ENCODE measurements at places on chromosomes 6 and 20.

GRCh38 chr6:39341937-39342336, 19.4 kb upstream of the KCNK16 start:
- DNase-seq: no peak

DNA sequence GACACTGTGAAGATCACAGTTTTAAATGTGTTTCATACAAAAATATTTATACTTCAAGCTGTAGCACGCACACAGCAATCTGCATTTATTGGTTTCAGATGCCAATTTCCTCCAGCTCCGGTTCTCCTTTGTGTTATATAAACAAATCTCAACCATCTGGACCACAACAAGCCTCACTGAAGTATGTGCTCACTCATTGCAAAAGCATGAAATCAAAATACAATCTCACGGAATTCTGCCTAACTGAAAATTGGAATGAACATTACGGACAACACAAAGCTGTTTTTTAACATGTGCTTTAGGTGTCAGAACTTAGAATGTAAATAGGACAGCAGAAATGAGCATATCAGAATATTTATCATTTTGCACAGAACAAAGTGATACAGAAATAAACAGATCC, 38.0 kb downstream of the RCAN2 start:
- no peak for DNase-seq

DNA sequence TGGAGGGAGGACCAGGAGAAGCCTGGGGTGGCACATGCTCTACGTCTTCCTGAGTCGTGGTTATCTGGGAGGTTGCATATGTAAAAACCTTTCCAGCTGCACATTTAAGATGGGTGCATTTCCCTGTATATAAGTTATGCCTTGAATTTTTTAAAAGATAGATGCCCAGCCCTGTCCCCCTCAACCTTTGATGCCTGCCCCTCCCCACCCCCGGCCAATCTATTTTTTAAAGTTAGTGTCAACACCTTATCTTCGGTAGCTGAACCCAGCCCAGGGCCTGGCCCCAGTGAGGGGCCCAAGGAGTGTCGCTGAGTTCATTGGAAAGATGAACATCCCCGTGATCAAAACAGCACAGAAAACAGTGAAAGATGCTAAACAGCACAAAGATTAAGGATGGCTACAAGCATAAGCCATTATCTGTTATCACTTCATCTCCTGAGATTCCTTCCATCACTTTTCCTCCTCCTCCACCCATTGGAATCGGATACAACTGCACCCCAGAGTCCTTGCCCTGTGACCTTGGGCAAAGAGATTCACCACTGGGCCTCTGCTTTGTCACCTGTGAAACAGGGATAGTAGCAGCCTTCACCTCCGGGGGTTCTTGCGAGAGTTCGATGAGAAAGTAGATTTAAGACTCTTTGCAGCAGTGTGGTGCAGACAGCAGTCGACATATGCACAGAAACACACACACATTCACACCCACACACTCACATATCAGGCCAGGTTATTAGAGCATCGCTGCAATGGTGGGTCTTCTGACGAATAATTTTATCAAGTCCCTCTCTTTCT, 47.5 kb downstream of the SIRPA start:
- DNase-seq: no peak

DNA sequence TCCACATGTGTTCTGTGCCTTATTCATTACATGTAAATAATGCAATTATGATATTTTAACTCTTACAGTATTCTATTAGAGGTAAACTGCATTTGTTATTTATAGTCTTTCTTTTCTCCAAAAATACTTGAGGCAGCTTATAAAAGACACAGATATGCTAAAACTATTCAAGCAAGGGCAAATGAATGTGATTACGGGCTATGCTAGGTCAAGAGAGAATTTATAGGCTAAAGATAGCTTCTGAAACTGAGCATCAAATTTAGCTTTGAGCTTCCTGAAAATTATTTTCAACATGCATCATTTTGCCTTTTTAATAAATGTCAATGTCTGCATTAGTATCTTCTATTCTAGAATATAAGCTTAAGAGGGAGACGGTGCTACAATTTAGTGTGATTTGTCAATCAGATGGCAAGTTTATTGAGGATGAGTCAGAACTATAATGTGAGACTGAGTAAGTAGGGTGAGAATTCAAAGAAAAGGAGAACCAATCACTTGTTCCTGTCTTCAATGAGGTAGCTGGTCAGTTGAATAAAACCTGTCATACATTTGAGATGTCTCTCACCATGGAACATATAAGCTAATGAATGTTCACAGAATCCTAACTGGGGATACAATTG, 669.4 kb upstream of the CITED2 start:
- DNase-seq: no peak

GRCh38 chr6:47083586-47084047, 41.5 kb upstream of the ADGRF1 start:
- no peak for DNase-seq

DNA sequence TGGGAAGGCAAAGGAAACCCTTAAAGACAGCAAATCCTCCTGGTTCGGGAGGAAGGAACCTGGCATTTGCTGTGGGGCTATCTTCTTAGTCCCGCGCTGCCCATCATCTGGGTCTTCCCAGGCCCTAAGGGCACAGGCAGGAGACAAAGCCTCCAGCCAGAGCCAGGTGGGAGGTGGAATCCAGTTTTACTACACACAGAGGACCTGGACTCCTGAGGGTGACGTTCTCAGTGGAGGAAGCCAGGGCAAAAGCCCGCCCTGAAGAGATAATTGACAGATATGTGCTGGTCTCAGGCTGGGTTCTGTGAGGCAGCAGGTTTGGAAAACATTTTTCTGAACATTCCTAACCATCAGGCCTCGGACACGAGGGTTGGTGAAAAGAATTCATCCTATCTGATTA, 88.4 kb upstream of the AGPAT4 start:
- DNase-seq: no peak

DNA sequence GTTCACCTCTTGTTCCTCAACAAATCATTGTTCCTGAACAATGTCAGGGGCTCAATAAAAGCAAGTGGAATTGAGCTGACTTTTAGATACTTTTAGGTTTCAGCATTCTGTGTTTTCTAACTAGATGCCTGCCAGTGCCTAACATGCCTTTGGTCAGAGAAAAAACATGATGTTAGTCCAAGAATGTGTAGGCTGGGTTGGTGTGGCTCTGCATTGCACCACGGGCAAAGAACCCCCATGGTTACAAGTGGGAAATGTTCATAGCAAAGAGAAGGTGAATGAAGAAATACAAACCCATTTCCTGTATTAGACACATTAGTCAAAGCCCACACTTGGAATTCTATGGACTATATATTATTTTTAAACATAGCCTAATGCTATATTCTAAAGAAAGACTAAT, 193.3 kb downstream of the TMEM200A start:
- DNase-seq: no peak

- DNase-seq: no peak
These were observed 80.5 kb upstream of the CNR1 start for GRCh38 chr6:88246654-88247053.

- no peak for DNase-seq
These were observed 7.9 kb downstream of the IGF2R start for GRCh38 chr6:159976686-159977254.

DNA sequence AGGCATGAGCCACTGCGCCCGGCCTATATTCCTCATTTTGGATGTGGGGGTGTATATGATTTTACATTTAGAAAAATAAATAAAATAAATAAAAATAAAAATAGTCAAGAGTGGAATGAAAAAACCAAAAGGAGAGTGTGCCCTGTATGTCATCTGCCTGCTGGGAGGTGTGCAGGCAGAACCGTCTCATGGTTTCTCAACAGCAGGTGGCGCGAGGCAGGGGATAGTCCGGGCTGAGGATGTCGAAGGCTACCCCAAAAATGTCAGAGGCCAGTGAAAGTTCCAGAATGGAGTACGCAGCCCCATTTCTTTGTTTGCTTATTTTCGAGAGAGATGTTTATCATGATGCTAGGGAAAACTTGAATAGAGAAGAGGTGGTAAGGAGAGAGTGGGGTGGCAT, 16.4 kb upstream of the KIF16B start:
- DNase-seq: no peak

DNA sequence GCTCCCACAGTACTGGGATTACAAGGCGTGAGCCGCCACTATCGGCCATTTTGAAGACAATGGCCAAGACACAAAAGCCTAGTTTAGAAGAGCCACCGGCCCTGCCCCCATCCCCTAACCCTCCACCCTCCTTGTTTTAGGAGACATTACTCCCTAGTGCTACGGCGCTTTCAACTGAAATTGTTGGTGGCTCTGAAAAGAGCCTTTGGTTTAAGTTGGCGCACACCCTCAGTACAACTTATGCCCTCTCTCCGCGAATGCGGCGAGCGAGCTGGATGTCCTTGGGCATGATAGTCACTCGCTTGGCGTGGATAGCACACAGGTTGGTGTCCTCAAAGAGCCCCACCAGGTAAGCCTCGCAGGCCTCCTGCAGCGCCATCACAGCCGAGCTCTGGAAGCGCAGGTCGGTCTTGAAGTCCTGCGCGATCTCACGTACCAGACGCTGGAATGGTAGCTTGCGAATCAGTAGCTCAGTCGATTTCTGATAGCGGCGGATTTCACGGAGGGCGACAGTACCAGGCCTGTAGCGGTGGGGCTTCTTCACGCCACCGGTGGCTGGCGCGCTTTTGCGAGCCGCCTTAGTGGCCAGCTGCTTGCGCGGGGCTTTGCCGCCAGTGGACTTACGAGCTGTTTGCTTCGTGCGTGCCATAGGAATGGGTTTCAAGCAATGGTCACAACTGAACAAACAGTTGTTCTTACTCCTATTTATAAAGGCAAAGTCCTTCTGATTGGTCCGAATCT, 114.9 kb upstream of the BTN3A2 start:
- DNase-seq: peak; percentile 85

GRCh38 chr20:14544688-14545087, 207.3 kb upstream of the FLRT3 start:
- DNase-seq: no peak

DNA sequence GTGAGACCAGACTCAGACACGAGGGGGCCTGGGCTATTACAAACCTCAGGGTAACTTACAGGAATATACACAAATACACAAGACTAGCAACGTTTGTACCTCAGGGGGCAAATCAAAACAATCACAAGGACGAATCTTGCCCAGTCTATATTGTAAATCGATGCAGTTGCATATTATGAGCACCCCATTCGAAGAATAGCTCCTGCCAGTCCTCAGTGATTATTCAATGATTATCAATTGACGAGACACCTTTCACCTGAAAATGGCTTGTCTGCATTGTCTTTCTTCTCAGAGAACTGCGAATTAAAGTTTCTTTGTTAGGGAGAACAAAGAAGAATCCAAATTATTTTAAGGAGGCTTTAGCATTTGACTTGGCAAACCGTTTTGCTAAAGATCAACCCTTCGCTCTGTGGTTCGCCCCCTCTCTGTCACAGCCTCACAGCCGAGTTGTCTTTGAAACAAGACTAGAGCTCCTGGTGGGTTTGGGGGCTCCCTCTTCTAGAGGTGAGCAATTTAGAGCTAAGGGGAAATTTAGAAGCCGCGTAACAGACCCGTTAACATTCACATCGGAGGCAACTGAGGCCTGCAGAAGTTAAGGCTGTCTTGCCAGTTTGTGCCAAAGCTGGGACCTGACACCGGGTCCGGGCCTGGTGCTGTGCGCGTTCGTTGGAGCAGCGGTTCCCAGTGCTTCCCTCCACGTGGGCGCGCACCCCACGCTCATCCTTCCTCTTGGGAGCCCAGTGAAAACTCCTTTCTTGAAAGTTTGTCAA, 24.9 kb upstream of the MAP3K7 start:
- no peak for DNase-seq

GRCh38 chr20:48451401-48451800, 376.4 kb downstream of the PREX1 start:
- no peak for DNase-seq

- no peak for DNase-seq
These were observed 49.0 kb downstream of the SOBP start for GRCh38 chr6:107538856-107539387.

- no peak for DNase-seq
These were observed 57.6 kb upstream of the EYA2 start for GRCh38 chr20:46837083-46837482.

DNA sequence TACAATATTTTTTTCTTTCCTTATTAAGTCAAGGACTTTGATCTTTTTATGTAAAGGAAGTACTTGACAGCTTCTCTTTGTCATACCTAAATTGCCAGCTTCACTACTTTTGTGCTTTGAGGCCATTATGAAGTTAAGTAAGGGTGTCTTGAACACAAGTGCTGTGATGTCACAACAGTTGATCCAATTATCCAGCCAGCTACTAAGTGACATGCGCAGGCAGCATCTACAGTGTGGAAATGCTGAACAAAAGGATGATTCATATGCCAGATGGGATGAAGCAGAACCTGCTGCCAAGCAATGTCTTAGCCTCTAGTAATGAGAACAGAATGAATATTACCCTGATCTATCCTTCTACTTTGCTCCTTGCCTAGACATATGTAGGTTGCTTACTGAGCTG, 68.3 kb upstream of the TMEM244 start:
- no peak for DNase-seq

- no peak for DNase-seq
These were observed 26.2 kb downstream of the MYO6 start for GRCh38 chr6:75775219-75775618.

All from CD4-positive, alpha-beta T cell treated with Interleukin-10 for 1 hour (primary cell).